Stimulated activated CD4-positive, alpha-beta T cell treated with anti-CD3 and anti-CD28 coated beads, Interleukin-4, amount 100 ng/mL, for 1 hour (primary cell): ENCODE measurements at places on chromosomes 7 and 10.

DNA sequence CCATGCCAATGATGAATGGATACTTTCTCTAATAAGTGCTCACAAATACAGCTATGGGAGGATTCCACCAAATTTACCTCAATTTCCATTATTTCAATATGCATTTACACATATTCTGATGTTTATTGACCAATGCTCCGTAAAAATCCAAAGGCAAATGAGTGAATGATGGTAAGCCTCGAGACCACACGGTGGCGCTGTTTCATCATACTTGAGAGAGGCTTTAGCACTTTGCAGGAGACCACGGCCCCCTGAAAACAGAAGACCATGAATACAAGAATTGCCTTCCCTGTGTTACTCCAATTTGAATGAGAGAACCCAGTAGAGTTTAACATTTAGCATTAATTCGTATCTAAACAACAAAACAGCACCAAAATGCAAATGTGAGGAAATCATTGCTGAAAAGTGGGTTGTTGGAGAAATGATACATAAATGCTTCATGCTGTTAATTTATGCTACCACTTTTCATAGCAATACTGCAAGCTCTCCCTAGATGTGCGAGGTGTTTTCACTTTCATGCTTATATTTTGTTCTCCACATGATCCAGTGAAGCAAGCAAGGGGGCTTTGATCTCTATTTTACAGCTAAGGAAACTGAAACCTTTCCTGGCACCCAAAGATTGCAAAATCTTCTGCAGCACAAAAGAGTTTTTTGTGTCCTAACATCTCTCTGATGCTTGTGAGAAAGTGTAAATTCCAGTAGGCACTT is 35.4 kb downstream of the TRIL start:
- DNase-seq: peak; percentile 62

GRCh38 chr7:140390466-140391190 is 7.7 kb downstream of the SLC37A3 start:
- no peak for DNase-seq

DNA sequence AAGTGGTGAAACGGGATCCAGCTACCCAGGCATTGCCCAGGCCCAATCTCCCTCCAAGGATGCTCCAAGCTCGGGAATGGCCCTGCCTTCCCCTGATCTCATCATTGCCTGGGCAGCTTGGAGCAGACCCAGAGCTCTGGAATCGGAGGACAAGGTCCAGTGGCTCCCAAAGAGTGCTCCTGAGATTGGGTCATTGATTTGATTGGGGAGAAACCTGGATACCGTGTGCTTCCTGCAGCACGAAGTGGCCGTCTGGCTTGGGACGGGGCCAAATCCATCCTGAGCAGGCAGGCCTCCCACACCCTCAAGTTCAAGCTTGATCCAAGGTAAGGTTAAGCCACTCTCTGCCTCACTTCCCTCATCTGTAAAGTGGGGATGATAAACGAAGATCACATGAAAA is 69.9 kb downstream of the OAT start:
- no peak for DNase-seq

DNA sequence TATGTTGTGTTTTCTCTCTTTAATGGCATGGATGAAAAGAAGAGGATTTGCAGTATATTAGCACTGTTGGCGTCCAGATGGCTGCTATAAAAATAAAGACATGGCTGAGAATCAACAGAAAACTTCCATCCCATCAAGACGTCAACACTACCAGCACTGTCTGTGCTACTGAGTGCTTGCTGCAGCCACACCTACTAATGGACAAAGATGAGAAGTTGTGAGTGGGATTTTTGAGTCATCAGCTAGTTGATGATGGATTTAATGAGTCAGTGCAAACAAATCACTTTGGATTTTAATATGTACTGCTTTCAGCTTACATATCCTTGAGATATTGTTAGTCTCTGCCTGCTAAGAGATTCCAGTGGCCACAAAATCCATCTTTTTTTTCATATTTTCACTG is 631.0 kb upstream of the ANKRD30A start:
- no peak for DNase-seq

GRCh38 chr10:93757136-93757535 is 600 bp upstream of the LGI1 start:
- no peak for DNase-seq

DNA sequence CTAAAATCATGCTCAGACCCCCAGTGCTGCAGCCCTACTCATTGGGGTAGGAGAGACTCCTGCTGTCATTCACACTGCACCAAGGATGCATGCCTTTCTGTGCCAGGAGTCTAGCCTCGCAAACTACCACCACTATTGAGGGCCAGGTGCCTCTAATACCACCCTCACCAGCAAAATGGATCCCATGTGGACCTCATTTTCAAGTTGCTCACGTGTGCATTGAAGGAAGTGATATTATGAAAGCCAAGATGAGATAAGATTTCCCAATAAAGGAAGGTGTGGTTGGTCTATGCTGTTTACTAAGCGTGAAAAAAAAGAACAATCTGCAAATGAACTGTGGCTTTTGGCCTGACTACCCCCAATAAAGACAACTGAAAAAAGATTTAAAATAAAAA is 7.2 kb upstream of the LAMTOR4 start:
- no peak for DNase-seq

- DNase-seq: no peak
These were observed 5.2 kb downstream of the CCNY start for GRCh38 chr10:35341521-35341920.

GRCh38 chr7:132653366-132653930 is 77.2 kb upstream of the PLXNA4 start:
- DNase-seq: no peak

DNA sequence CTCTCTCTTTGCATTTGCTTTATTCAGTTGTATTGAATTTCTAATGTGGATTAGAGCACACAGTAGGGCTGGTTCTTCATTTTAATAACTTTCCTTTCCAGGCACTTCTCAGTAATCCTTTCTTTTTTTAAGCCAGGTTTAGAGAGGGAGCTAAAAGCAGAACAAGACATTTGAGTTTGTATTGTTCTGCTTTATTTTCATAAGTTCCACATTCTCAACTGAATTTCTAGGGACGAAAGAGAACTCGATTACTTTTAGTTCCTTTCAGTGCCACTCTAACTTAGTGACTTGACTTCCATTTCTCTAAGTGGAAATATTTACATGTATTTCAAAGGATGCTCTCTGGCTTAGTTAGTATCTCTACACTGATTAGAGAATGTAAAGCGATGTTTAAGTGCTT is 145.6 kb downstream of the EXOC4 start:
- no peak for DNase-seq

DNA sequence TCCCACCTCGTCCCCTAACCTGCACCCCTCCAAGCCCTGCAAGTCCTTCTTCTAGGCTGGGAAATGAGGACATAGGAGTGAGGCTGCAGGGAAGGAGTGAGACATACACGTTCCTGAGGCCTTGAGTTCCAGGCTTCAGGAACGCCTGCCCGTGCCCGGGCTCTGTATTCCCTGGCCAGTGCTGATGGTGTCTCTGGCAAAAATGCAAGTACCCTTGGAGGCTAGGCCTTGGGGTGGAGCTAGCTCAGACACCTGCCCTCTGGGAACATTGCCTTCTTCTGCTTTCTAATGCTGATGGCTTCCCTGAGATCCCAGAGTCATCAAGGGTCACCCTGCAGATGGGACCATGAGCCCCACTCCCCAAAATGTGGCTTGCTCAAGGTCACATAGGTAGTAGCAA is 76.0 kb downstream of the GRK5 start:
- DNase-seq: no peak

- DNase-seq: no peak
These were observed 251.7 kb upstream of the CSTF2T start for GRCh38 chr10:51950996-51951555.

GRCh38 chr7:39240864-39241263 is 263.2 kb downstream of the POU6F2 start:
- DNase-seq: no peak

DNA sequence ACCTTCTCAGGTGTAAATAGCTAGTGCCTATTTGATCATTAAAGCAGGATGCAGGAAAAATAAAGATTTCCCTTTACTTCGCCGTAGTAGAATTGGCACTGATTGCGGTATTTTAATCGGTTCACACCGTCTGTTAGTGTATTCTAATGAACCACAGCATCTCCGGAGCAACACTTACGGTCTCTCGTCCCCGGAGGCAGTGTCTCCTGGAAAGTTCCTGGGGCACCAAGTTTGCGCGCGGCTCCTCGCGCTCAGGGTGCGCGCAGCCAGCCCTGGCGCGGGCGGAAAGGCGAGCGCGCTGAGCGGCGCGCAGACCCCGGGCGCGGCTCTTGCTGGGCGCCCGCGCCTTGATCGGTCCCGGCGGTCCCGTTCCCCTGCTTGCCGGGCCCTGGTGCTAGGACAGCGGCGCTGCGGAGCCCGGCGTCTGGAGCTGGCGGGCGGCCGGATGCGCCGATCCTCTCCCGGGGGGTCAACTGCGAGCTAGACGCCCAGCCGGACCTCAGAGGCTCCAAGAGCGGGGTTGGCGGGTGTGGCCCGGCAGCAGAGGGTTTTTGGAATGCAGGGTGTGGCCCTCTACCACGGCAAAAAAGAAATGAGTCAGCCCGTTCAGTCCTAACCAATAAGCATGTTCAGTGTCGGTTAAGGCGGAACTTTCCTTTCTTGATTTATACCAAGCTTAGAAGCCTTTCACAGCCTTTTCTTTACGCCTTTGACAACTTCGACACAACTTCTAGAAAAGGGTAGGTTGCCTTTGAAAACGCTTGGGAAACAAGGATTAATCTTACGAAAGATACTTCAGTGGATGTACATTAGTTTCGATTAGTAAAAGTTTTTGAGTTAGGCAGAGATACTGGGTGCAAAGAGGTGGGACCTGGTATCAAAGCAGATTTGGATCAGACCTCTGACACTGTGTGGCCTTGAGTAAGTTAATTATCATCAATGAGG is 166.8 kb upstream of the ASAH2 start:
- peak; percentile 33 for DNase-seq

DNA sequence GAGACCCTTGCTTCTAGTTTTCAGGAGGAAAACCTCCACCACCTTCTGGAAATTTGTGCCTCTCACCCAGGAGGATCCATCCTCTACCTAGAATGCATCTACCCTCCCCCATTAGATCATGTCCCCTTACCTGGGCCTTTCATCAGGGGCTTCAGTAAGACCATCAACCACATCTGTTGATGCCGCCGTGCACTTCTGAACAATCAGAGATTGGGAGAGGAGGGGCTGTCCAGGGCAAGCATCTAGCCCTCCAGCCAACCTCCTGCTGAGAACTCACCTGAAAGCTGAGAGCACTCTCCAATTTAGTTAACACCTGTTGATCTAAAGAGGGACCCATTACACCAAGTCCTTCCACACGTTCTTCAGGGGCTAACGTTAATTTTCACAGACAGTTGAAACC is 57.6 kb upstream of the PIK3CG start:
- no peak for DNase-seq

DNA sequence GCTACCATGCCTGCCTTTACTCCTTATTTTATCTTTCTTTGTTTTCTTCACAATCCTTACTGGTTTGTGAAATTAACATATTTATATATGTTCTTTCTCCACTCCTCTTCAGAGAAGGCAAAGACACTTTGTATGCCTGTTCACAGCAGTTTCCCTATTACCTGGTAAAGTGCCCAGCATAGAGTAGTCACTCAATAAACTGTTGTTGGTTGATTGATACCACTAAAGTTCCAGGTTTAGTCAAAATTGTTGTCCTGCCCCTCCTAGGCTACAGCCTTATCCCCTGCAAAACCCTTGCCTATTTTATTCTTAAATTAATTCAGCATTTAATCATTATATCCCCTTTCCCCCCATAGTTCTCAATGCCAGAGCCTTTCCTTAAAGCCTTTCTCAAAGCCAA is 76.1 kb downstream of the POLL start:
- no peak for DNase-seq

- DNase-seq: peak; percentile 16
These were observed 35.0 kb downstream of the C10orf105 start for GRCh38 chr10:71684356-71685173.

- no peak for DNase-seq
These were observed 55.3 kb downstream of the NCAPG2 start for GRCh38 chr7:158649279-158649678.

- DNase-seq: peak; percentile 19
These were observed 2.8 kb upstream of the PPP1R3C start for GRCh38 chr10:91635401-91636400.

DNA sequence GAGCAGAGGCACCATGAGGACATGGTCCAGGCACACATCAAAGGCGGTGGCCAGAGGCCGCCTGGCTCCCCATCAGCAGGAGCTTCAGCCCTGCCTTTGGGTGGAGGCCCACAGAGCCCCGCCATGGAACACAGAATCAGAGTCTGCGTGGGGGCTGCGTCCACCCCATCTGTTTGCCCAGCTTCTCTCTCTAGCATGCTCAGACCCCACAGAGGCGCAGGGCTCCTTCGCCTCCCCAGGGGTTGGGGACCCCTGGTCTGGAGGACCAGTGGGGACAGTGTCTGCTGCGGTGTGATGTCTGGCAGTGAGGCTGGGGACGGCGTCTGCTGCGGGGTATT is 321.9 kb downstream of the PTPRN2 start:
- no peak for DNase-seq

DNA sequence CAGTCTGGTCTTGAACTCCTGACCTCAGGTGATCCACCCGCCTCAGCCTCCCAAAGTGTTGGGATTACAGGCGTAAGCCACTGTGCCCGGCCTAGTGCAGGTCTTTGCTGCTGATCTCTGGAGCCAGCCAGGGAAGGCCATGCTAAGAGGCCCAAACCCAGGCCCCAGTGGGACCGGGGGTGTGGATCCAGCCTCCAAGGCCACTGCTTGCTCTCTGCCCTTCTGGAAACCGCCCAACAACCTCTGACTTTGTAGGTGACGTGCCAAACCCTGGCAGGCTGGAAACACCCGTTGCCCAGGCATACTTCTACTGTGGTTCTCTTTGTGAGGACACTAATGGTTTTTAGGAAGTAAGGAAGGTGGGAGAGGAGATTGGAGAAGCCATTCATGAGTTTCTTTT is 83.5 kb upstream of the GNA12 start:
- DNase-seq: no peak

GRCh38 chr7:139936760-139937310 is 107.8 kb downstream of the TBXAS1 start:
- DNase-seq: no peak

DNA sequence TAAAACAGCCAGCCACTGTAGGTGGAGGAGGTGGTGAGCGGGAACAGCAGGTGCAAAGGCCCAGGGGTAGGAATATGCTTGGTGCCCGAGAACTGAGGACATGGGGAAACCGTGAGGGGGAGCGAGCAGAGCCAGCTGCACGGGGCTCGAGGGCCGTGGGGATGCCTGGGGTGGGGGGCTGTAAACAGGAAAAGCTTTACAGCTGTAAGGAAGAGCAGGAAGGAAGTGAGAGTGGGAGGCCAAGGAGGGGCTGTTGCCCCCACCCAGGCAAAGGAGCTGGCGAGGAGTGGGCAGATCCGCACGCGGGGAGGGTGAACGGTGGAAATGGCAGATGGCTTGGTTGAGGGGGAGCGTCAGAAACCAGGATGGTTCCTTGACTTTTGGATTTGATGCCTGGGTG is 34.4 kb downstream of the ZMIZ1 start:
- DNase-seq: no peak
